ENCODE measurements at places on chromosomes 7 and 10. TPM values are rescaled to one million over a fixed set of nuclear protein-coding genes. Genes with fewer than 3 reads are reported as not detected.
A peak's percentile ranks its signal among the peaks of the same experiment; 100 is the strongest.

DNA sequence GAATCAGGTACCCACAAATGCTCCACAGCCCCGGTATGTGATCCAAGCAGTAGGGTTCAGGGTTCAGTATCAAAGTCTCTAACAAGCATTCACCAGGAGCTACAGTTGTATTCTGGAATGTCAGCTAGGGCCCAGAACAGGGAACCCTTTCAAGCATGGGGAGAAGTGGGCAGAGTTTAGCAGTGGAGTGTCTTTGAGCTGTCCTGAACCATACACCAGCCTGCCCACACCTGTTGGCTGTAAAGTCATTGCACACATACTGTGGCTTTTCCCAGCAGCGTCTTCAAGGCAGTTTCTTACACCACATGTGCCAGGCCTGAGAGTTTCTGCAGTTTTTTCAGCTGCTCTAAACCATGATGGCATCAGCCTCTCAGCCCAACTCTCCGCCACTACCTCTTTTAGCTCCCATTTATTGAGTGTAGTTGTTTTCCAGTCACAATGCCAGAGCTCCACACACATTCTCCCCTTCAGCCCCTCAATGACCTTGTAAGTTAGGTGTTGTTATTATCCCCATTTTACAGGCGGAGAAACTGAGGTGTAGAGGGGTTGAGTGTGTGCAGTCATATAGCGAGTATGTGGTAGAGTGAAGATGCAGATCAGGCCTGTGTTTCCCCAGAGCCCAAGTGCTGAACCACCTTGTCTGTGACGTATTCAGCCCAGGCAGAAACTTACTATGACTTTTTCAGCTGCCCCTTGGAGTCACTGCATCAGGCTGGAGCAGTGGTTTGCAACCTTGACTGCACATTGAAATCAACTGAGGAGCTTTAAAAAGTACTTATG, 83.1 kb downstream of the CHN2 start:
- peak; percentile 62 for DNase-seq

- no peak for DNase-seq
These were observed 24.2 kb downstream of the IFIT5 start for GRCh38 chr10:89438525-89438924.

GRCh38 chr7:72260406-72260805, 151.7 kb downstream of the CALN1 start:
- no peak for DNase-seq

DNA sequence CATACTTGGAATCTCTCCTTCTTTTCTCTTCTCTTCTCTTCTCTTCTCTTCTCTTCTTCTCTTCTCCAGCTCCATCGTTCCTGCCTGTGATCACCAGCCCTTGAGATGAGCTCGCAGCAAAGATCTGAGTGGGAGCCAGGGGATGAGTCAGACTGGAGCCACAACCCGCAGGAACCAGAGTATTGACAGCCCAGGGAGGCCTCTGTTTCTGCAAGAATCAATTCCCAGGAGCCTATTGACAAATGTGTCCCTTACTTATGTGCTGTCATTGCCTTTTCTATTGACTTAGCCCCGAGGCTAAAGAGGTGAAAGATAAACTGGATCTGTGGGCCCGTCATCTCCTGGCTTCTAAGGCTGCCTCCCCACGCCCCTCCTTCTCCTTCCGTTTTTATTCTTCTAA, 13.1 kb upstream of the HABP2 start:
- DNase-seq = no peak

INTS1 gene
- total RNA-seq = 63.9 TPM

GRCh38 chr7:114924038-114924712, 2.3 kb downstream of the MDFIC start:
- no peak for DNase-seq

- DNase-seq = no peak
These were observed 16.5 kb downstream of the MGMT start for GRCh38 chr10:129483430-129484010.

ATP5MK gene
- 245 TPM for total RNA-seq

GRCh38 chr7:141454338-141454737, 96.9 kb upstream of the AGK start:
- no peak for DNase-seq

ENTPD1 gene
- 12.9 TPM for total RNA-seq

DNA sequence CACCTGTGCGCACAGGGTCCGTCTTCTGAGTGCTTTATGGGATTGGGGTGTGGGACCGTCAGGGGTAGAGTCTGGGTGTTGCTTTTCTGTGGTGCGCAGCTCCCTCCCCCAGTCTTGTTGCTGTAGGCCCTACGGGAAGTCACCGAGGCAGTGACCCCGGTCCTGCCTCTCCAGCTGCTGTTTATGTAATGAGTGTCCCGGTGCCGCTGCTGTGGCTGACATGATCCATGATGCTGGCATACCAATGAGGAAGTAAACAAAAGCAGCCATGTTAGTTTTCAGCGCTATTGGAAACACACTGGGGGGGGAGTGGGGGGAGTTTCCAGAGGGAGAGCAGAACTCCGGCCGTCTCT, 1.1 kb downstream of the TRIM8 start:
- DNase-seq = peak; percentile 47

GRCh38 chr7:117043108-117043825, 90.0 kb downstream of the ST7 start:
- DNase-seq = no peak

DNA sequence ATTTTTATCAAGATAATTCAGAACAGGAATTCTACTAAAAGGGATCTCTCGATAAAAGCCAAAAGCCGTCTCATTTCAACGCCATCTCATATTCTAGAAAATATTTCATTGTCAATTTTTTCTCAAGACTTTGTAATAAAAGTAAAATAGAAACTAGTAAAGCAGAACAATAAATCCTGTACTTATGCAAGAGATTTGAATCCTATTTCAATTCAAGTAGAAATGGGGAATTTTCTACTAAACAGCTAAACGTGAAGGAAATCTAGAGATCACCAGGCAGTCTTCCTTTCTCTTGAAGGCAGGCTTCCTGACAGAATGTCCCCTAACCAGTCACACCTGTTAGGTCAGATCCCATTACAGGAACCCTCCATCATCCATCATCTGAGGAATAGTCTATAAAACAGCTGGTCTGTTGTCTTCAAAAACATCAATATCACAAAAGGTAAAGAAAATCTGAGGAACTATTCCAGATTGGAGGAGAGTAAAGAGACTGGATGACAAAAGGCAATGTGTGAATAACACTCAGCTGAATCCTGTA, 23.7 kb downstream of the USP6NL start:
- DNase-seq = no peak

GRCh38 chr10:121648493-121648892, 50.2 kb upstream of the FGFR2 start:
- DNase-seq = no peak

ZNF727 gene
- total RNA-seq = 0.19 TPM

DNA sequence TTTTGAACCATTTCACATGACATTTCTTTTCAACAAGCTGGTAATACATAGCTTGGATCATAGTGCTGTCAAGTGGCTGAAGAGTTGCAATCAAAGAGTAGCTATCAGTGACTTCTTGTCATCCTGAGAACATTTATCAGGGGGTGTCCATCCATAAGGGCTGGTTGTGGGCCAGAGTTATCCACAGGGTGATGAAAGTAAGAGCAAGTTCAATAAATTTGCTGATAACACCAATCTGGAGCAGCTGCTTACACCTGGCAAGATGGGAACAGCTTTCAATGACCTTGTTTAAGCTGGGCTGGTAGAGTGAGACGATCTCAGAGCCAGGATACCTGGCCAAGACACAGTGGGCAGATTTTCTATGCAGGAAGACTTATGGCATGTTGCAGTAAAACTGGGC, 96.3 kb upstream of the IMMP2L start:
- no peak for DNase-seq

DNA sequence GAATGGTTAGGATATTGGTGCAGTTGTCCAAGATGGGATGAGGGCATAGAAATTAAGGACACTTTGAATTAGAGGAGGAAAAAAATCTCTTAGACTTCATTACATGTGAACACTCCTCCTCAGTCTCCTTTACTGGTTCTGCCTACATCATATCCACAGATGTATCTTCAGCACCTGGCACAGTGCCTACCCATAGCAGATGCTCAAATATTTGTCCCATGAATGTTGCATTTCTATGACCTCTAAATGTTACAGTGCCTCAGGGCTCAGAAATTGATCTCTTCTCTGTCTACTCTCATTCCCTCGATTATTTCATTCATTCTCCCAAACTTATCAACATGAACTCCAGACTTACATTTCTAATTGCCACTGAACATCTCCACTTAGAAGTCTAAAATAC, 17.1 kb downstream of the CNNM1 start:
- DNase-seq = no peak

DNA sequence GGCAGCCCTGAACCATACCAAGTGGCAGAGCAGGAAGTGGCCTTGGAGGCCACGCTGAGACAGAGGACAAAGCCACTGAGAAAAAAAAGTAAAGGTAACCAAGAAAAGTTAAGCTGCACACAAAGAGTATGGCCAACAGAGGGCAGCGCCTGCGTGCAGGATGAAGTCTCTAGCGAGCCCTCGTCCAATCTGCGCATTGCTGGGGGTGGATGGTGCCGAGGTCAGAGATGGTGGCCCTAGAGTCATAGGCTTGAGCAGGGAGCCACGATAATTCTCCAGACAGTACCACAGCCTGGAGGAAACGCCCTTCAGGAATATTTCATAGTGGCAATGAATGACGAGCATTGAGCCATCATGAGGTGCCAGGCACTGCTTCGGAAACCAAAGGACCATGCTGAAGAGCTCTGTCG, 9.7 kb downstream of the ATP6V0E2 start:
- peak; percentile 63 for DNase-seq

DNA sequence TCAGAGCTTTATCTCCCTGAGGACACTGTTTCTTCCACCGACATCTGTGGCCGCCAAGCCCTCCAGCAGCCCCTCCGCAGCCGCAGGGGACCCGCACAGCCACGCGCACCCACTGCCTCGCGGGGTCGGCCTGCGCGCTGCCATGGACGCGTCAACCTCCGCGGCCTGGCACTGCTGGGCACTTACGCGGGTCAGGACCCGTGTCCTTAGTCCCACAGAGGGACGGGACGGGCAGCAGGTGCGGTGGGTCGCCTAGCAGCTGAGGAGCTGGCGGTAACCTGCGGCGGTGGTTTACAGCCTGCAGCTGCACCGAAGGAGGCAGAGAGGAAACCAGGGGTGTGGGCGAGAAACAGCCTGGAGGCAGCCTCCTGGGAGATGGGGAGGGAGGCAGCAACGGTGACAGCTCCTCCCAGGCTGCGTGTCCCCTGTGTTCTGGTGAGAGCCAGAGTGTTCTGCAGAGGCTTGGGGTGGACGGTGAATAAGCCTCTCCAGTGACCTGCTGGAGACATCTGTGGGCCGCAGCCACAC, 61.3 kb downstream of the SEC61G start:
- DNase-seq = no peak

- DNase-seq = no peak
These were observed 10.5 kb downstream of the LSM5 start for GRCh38 chr7:32479574-32480200.

PRR15 gene
- not detected for total RNA-seq

- DNase-seq = no peak
These were observed 115.8 kb upstream of the TCERG1L start for GRCh38 chr10:131427281-131427680.

CYP2E1 gene
- total RNA-seq = 0.83 TPM

DNA sequence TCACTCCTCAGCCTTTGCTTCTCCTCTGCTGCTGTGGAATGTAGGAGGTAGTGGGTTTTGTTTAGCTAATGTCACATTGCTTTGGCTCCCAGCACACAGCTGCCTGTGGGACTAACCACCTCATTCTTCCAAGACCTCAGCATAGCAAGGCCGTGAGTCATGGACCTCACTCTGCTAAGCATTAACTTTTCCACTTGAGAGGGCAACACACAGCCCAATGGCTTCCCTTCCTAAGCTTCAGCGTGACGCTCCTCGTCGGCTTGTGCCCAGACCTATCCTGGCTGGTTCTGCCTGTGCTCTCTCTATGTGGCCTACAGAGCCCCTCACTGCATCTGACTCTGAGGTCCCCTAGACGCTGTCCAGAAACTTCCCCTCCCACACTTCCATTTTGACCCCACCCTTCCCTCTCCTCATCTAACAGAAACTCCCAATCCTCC, 23.3 kb downstream of the MYOF start:
- no peak for DNase-seq

DNA sequence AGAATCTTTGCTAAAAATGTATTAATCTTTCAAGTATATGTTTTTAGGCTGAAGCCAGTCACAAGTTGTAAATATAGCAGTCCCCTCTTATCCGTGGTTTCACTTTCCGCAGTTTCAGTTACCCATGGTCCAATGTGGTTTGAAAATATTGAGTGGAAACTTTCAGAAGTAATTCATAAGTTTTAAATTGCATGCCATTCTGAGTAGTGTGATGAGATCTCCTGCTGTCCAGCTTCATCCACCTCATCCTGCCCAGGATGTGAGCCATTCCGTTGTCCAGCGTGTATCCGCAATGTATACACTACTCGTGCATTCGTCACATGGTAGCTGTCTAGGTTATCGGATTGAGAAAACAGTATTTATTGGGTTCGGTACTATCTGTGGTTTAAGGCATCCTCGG, 12.2 kb downstream of the PDCD4 start:
- DNase-seq = no peak

GRCh38 chr10:91296471-91296870, 76.0 kb downstream of the PCGF5 start:
- DNase-seq = no peak

- no peak for DNase-seq
These were observed 4.2 kb upstream of the MLXIPL start for GRCh38 chr7:73628504-73628903.

LMOD2 gene
- not detected for total RNA-seq

DNA sequence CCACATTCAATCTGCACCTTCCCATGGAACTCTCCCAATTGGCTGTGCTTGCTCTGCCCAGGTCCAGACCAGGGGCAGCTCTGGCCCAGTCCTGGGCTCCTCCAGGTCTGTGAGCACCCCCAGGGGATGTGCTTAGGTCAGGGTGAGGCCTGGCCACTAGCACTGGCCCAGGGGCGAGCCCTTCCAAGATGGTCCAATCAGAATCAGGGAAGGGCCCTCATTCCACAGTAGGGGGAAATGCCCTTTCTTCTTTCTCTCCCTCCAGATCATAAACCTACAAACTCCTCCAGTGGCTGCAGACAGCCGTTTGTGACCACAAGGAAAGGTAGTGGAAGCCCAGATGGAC, 157.0 kb downstream of the PRKAG2 start:
- no peak for DNase-seq

- no peak for DNase-seq
These were observed 2.4 kb upstream of the PPP1R9A start for GRCh38 chr7:94904982-94905381.

CAMK2B gene
- 1.4 TPM for total RNA-seq

DNA sequence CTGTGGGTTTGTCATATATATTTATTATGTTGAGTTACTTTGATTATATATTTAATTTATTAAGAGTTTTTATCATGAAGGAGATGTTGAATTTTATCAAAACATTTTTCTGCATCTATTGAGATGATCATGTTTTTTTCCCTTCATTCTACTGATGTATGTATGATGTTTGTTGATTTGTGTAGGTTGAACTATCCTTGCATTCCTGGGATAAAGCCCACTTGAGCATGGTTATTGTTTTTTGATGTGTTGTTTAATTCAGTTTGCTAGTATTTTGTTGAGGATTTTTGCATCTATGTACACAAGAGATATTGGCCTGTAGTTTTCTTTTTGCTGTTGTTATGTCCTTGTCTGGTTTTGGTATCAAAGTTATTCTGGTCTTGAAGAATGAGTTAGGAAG, 31.1 kb downstream of the SCART1 start:
- no peak for DNase-seq

- no peak for DNase-seq
These were observed 12.2 kb downstream of the ADAM12 start for GRCh38 chr10:126375926-126376554.

Measured in activated T-cell treated with anti-CD3 and anti-CD28 coated beads, Interleukin-2, amount 50 U/mL, for 72 hours (primary cell).